ENCODE measurements at places on chromosomes 4 and X.

DNA sequence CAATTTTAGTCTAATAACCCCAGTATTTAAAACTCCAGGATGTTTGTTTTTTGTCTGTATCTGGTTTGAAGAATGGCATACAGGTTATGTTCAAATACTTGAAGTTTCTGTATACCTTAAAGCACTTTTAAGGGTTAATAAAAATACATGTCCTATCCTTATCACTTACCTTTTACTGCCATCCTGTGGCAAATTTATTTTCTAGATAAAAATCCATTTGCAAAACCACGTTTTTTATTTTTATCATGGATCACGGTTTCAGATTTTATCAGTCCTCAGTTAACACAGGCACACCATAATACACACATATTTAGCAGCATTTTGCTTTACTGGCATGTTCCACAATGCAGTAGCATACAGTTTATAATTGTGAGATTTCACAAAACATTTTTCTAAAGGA lies 113.3 kb upstream of the H2AZ1 start:
- no peak for DNase-seq

GRCh38 chrX:35919536-35920309 lies at the start of gene CFAP47:
Gene CFAP47, plus strand, starts transcription at chrX:35919734. Its CDS starts 66 bp downstream, at chrX:35919800.
- DNase-seq: no peak

GRCh38 chrX:2513121-2513664 lies 12.4 kb upstream of the DHRSX start:
- DNase-seq: no peak

DNA sequence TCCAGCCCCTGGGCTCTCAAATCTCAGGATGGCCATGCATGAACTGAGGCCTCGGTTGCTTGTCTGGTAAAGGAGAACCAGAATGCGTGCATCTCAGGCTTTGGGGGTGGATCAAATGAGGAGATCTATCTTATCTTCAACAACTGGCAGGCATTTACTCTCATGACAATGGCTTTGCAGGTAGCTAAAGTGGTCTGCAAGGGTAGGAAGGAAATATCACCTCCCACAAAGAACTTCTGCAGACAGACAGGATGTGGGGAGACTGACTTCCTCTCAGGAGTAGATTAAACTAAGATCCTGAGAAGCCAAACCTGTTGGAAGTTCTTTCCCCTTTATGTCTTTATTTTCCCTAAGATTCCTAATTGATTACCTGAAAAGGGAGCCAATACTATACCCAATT lies 7.8 kb downstream of the LDB2 start:
- DNase-seq: no peak

DNA sequence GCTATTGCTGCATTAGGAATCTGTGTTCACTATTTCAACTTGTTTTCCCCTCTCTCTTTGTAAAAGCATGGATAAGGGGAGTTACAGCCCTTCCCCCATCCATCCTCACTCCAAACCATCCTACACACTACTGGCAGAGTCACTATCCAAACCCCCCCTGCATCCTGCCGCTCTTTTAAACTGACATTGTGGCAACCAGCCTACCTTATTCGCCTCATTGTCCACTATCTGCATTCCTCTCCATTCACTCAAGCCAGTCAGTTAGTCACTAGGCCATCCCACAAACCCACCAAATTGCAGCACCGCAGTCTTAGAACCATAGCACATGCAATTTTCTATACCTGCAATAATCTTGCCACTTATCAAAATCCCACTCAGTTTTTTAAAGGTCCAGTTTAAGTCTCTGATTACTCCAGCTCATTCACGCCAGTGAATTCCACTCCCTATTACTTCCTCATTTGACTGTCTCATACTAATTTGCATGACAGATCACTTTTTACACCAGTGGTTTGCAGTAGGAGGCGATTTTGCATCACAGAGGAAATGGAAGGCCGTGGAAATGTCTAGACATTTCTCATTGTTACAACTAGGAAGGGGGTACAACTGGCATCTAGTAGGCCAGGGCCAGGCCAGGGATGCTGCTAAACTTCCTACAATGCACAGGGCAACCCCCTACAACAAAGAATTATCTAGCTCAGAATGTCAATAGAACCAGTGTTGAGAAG lies 181.8 kb downstream of the HS6ST2 start:
- no peak for DNase-seq

DNA sequence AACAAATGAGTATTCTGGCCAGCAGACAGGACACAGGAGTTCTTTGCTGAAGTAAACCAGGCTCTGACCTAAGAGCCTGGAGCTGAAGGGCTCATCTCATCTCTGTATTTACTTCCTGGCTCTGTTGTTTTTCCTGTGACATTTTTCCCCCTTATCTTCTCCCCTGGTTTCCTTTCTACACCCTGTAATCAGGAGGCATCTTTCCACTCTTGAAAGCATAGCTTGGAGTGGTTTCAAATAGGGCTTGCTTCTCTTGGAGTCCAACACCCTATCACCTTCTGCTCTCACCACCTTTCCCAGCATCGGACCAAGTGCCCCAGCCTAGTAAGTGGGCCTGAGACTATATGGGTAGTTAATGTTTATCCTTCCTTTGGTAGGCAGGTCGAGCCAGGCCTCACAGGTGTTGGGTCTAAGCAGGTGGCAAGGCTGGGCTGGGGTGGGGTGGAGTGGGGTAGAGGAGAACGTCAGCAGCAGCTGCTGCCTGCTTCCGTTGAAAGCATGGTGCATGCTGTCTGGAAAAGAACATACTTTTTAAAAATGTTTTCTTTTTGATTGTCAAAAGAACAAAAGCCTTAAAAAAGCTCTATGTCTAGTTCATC lies 1.2 kb downstream of the DRP2 start:
- no peak for DNase-seq

- no peak for DNase-seq
These were observed 47.5 kb upstream of the FAM120C start for GRCh38 chrX:54230435-54231148.

DNA sequence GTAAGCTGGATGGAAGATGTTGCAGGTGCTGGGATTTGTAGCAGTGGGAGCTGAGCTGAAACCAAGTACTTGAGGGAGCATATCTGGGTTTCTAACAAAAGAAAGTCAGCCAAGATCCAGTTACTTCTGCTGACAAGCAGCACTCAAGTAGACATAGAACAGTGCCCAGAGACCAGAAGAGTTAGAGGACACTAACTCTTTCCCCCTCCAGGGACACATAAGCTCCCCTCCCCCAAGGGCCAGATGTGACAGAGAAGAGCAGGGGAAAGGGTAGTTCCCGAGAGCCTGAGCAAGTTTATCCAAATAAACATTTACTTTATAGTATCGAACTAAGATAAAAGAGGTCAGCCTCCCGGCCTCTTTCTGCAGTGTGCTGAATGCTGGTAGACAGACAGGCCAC lies 12.2 kb downstream of the TRPC3 start:
- DNase-seq: no peak

DNA sequence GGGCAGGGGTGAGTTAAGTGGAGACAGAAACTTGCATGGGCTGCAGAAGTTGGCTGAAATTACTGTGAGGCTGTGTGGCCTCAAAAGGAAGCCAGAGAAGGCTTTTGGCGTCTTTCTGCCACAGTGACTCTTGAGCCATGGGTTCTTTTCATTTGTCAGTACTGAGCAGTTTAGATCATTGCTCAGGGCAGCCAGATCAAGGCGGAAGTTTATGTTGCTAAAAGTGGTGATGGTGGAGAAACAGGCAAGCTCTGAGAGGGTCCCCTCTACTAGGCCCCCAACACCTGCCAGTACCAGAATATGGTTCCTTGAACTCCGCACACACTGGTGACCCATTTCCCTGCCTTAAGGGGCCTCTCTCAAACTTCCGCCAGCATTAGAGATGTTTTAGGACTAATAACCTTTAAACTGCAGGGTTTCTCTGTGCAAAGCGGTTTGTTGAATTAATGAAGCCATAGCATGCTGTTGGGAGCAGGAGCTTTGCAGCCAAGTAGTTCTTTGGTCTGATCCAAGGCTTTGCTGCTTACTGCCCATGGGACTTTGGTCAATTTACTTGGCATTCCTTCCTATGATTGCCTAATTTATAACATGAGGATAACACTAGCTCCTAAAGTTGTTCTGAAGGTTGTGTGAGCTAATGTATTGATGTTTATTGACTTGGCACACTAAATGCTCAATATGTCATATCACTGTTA lies 34.5 kb downstream of the RNF175 start:
- no peak for DNase-seq

GRCh38 chrX:134186362-134187121 lies 50.4 kb upstream of the CCDC160 start:
- DNase-seq: no peak

DNA sequence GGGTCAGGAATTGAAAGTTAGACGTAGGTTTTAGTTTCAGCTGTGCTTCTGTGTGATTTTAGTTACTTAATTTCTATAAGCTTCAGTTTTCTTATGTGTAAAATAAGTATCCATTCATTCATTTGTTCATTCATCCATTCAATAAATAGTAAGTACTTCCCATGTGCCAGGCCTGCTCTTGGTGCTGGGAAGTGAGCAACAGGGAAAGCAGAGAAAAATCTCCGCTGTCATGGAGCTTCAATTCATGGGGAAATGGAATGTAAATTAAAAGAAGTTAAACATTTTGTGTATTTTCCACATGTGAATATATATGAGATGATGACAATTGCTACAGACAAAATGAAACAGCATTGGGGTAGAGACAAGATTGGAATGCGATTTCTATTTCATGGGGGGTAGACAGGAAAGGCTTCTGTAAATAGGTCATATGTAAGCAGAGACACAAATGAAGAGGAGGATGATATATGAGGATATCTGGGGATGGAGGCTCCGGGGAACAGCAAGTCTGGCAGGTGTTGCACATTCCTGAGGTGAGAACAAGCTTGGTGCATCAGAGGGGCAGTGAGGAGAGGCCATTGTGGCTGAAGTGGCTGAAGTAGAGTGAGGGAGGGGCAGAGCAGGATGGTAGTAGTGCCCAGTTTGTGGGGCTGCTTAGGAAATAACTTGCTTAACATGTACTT lies 66.2 kb downstream of the FHIP1A start:
- no peak for DNase-seq

GRCh38 chr4:78250500-78250899 lies 193.4 kb downstream of the FRAS1 start:
- DNase-seq: no peak

DNA sequence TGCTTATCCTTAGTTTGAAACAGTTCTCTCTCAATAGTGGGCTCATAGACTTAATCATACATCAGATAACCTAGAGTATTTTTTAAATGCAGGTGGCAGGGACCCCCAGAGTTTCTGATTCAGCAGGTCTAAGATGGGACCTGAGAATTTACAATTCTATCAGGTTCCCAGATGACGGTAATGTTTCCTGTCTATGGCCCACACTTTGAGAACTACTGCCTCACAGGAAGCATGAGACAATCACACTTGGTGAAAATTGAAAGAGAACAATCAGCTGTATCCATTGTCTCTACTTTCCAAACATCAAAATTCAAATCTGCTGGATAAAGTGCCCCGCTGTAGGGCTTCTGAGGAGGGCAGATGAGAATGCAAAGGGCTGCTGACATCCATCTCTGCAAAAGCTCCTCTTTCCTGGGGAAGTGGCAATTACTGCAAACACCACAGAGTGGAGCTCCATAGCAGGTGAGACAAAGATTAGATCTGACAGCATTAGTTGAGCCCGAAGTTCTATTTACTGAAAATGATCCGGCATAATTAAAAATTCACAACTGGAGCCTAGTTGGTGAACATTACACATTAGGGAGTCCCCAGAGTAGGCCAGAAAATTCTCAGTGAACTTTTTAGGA lies 187.8 kb upstream of the MBNL3 start:
- DNase-seq: no peak

DNA sequence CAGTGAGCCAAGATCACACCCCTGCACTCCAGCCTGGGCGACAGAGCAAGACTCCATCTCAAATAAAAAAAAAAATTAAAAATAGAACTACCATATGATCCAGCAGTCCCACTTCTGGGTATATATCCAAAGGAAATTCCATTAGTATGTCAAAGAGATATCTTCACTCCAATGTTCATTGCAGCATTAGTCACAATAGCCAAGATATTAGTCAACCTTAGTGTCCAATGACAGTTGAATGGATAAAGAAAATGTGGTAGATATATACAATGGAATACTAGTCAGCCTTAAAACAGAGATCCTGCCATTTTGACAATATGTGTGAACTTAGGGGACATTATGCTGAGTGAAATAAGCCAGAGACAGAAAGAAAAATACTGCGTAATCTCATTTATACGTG lies 49.4 kb downstream of the C4orf46 start:
- no peak for DNase-seq

- peak; percentile 12 for DNase-seq
These were observed 72.8 kb downstream of the SLC9A7 start for GRCh38 chrX:46686003-46686645.

DNA sequence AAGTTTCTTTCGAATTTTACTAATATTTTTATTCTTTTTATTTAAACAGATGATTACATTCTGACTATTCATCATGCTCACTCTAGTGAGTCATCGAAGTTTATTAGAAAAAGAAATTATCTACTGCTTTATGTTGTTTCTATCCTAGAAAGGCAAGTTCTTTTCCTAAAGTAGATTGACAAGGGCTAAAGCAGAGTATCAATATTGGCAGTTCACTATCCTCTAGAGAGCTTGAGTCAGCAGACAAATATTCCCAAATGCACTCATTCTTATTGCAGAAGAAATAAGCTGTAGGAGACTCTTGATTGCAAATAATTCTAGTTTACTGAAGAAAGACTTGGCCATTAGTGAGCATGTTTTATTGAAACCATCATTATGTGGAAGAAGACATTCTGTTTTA lies 911.8 kb downstream of the CENPC start:
- DNase-seq: no peak

DNA sequence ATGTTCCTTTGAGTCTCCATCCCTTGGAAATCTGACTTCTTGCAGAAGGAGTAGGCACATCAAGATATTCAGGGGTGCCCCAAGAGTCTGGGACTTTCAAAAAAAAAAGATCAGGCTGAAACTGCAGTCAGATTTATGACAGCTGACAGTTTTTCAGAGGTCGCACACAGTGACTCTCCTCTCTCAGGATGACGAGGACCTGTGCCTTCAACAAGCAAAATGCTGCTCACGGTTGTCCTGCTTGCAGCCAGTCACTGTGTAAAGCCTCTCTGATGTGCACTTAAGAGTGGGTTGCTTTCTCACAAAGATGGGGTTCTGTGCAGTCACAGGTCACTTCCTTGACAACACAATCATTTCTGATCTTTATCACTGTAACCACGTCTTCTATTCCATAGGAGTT lies 178.2 kb downstream of the PTTG2 start:
- no peak for DNase-seq

DNA sequence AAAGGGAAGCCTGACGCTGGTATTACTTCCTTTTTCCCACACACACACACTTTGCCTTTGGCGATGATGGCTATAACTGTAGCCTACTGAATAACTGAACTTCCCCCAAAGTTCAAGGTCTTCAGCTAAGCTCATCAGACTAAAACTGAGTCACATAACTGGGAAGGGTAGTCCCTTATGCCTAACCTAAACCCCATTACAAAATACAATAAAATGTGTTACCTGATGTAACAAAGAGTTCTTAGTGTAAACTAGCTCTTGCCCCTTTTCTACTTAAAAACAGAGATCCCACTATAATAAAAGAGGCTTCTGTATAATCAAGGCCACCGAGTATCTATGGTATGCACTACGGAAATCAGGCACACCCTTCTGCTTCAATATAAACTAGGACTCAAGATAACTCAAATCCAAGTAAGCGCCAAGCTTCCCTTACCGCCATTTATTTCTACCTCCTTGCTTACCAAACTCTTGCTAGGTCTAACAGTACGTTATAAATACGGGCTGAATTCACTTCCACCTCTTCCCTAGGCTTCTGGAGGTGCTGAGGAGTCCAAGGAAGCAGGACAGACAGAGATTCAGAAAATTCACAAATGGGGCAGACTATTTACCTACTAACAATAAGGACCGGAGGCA lies 2.4 kb downstream of the OTUD4 start:
- no peak for DNase-seq

GRCh38 chr4:6929812-6930464 lies 20.3 kb downstream of the TBC1D14 start:
- DNase-seq: no peak
